ENCODE measurements at places on chromosomes 6 and 20.

DNA sequence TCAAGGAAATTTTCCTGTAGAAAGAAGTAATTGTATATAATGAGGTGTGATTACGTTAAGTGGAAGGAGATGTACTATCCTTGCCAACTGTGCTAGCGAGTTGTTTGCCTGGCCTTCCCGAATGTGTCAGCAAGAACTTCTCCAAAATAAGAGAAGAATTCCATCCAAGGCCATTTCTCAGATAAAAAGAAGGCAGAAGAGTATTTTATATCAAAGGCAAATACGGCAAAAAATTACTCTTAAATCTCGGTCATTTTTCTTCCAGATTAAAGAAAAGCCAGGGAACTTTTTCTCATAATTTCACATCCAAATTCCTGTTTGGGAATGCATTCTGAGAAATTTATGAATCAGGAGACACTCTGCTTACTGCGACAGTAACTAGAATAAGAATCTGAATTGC is 290.6 kb downstream of the CBLN4 start:
- DNase-seq = no peak

GRCh38 chr6:5084781-5085647 is at the start of gene PPP1R3G:
TSS of gene PPP1R3G (plus strand) at chr6:5085341. CDS start at chr6:5085486, 145 bp downstream.
- no peak for DNase-seq

DNA sequence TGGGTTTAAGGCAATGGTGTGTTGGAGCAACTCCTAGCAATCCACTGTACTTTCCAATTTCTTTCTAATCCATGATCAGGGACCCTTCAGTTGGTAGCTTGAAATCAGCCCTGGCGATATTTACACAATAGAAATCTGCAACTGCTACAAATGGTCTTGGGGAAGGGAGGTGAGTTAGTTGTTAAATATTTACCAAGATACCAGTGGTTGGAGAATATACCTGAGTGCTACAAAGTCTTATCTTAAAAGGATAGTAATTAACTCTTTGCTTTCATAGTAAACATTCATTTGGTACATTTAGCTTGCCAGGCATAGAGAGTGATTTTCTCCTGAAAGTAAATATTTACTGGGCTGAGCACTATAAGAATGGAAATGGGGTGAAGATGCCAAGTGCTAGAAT is 568.2 kb downstream of the BCKDHB start:
- no peak for DNase-seq

DNA sequence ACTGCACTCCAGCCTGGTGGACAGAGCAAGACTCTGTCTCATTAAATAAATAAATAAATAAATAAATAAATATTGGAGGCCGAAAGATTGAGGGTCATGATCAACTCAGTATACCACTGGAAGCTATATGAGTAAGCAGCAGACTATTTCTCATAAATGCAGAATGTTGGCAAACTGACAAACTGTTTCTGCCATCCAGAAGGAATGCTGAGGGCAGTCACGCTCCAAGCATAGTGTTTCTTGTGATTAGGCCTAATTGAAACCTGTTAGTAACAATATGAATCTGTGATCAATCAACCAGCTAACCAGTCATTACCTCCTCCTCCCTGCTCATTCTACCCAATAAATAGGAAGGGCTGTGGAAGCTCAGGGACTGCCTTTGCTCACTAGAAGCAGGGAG is 15.2 kb upstream of the KCNK15 start:
- DNase-seq = no peak

- no peak for DNase-seq
Measured at GRCh38 chr6:145963216-145964068, 716 bp downstream of the SHPRH start.

DNA sequence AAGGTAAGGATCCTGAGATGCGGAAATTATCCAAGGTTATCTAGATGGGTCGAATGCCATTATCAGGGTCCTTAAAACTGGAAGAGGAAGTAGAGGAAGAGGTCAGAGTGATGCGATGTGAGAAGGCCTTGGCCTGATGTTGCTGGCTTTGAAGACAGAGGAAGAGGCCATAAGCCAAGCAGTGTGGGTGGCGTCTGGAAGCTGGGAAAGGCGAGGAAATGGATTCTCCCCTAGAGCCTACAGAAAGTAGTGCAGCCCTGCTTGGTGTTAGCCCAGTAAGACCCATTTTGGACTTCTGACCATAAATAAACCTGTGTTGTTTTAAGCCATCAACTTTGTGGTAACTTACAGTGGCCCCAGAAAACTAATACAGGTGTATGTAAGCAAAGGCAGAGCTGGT is 2.0 kb downstream of the SRXN1 start:
- DNase-seq = no peak

DNA sequence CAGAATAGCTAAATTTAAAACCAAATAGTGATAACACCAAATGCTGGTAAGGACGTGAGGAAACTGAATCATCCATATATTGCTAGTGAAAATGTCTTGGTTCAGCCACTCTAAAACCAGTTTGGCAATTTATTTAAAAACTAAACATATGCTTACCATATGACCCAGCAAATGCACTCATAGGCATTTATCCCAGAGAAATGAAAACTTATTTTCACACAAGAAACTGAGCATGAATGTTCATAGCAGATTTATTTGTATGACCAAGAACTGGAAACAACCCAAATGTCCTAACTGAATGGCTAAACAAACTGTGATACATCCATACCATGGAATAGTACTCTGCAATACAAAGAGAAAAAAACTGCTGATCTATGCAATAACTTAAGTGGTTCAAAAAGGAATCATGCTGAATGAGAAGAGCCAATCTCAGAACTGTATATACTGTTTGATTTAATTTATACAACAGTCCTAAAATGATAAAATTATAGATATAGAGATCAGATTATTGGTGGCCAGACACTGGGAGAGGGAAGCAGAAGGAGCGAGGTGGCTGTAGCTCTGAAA is 115.6 kb upstream of the ADGRF1 start:
- no peak for DNase-seq

- DNase-seq = no peak
Measured at GRCh38 chr20:48952656-48953055, 31.1 kb downstream of the ARFGEF2 start.

DNA sequence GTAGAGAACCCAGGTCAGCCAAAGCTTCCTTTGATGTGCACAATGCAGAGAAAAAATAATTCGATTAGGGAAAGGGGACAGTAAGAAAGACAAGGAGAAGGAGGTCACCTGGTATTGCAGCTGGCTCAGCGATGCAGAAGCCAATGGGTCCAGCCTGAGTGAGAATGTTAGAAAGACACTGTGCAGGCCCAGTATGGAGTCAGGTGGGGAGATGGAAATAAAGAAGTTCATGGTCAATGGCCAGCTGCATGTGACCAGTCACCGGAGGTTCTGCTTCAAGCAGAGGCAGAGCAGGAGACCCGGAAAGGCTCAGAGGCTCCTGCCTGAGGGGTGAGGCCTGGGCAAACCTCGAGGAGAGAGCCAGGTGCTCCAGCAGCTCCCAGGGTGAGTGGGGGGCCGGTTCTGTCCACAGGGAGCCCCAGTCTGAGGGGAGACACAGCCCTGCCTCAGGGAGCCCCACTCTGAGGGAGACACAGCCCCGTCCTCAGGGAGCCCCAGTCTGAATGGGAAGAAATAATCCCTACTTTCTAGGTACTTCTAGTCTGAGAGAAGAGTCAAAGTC is 51.3 kb downstream of the LRFN2 start:
- no peak for DNase-seq

DNA sequence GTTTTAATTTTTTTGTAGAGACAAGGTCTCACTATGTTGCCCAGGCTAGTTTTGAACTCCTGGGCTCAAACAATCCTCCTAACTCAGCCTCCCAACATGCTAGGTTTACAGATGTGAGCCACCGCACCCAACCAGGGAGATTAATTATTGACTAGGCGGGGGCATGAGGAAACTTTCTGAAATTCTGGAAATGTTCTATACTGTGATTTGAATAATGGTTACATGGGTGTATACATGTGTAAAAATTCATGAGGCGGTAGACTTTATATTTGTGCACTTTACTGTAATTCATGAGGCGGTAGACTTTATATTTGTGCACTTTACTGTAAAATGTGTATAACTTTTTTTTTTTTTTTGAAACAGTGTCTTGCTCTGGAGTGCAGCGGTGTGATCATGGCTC is 147.2 kb downstream of the GRM4 start:
- no peak for DNase-seq

GRCh38 chr6:3855866-3856265 is 6.7 kb downstream of the FAM50B start:
- no peak for DNase-seq

DNA sequence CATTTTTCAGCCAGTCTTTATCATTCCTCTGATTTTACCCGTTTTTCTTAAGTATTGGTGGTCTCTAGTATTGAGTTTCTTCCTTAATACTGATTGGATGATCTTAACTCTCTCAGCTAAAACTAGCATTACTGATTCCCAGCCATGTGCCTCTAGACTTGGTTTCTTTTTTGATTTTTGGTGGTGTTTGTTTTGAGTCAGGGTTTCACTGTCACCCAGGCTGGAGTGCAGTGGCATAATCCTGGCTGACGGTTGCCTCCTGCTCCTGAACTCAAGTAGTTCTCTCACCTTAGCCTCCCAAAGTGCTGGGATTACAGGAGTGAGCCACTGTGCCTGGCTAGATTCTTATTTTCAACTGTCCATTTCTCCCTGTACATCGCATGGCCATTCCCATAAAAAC is 24.9 kb downstream of the DPPA5 start:
- no peak for DNase-seq

DNA sequence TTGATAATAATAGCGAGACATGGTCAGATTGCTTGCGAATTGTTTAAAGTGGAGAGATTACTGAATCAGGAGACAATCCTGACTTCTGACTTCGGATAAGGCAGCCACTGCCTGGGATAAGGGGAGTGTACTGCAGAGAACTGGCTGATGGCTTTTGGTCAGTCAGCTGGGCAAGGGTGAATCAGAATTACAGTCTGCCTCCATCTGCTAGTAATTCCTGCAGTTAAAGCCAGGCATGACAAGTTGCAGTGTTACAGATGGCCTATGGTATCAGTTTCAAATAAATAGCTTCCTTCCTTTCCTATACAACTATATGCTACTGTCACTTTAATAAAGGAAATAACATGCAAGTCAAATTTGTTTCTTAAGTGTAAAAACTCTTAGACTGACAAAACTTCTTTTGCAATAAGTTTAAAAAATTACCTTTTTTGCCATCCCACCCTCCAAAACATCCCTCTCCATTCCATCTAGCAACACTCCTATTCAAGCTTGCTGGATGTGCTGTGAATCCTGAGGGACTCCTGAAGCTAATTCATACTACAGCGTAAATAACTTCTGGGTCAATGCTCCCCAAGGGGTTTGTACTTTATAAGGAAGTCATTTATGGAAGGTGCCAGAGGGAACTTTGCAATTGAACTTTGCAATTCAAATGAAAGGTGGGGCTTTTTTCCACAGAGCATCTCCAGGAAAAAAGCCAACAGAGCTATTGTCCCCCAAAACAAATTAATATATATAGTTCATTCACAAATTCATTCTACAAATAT is 245.2 kb downstream of the ADGRB3 start:
- no peak for DNase-seq

DNA sequence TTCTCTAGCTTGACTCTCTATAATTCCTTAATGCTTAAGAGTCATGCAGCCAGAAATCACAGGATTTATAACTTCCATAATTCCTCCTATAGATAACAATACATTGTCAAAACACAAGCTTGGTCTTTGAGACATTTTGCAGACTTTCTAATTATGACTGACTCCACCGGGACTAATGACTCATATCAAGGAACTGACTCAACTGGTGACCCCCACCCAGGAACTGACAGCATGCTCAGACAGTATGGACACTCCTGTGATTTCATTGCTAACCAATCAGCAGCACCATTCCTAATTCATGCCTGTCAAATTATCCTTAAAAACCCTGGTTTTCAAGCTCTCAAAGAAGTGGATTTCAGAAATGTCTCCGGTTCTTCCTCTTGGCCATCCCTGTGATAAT is 670.5 kb upstream of the IMPG1 start:
- no peak for DNase-seq

DNA sequence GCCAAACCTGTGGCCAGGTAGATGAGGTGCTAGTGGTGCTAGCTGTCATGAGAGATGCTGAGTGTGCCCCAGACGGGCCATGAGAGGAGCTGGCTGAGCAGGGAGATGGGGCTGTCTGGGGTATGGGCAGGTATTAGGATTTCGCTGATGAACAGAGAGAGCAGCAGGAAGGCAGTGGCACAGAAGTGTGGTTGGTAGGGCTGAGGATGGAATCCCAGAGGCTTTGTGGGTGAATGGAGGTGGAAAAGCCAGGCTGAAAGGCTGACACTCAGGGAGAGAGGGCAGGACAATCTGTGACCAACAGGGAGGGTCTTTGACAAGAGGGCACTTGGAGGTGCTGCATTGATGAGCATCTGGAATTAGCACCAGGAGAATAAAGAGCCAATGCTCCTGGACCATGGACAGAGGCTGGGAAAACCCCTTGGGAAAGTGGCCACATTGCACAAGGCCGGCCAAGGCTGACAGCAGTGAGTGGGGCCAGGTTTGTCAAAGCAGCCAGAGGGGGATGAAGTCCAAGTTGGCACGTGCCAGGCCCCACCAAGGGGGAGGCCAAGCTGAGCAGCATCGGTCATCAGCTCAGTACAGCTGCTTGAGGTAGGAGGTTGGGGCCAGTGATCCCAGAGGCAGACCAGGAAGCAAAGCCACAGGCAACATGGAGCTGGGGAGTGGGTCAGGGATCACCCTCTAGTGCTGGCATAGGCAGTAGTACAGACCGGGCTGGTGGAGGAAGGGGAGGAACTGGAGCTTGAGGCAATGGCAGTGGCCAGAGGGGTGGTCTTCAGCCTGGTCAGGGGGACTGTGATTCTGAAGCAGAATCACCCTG is 19.7 kb upstream of the SGK2 start:
- no peak for DNase-seq

GRCh38 chr6:35370785-35371493 is 28.6 kb downstream of the PPARD start:
- peak; percentile 43 for DNase-seq

DNA sequence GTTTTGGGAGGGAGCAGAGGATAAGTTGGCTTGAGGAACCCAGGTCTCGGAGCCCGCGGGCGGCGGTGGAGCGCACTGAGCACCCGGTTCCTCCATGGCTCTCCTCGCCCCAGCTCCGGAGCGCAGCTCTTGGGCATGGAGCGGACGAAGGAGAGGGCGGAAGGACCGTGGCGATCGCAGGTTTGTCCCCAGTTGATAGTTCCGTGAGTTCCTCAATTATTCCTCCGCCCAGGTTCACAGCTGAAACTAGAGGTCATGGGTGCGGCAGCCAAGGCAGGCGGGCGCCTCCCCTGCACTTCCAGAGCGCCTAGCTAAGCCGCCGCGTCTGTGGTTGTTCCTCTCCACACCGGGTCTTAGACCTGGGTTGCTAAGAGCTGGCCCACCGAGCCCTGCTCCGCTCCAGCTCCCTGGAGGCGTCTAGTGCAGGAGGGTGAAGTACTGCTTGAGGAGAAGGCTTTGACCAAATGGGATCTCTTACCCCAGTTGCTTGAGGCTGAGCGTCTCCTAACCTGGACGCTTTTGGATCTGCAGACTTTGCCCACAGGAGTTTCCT is at the start of gene HTR1B:
TSS of gene HTR1B (minus strand) at position 184 of the 553 bp plus-strand sequence. CDS start at position 96, 88 bp downstream.
- DNase-seq = no peak

DNA sequence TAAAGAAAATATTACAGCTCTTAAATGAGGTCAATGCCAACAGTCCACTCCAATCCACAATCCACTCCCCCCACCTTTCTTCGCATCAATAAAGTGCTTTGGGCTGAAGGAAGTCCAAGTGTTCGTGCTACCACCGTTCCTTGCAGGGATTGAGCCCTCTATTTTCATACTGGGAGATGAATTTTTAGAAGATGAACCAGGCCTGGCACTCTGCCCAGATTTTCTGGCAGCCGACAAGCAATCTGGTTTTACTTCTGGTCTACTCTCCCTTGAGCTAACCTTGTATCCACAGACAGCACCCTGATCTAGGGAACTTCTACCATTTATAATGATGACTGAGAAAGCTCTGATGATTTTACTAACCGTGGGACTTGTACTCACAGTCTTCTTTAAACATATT is 72.3 kb downstream of the BTBD9 start:
- no peak for DNase-seq

GRCh38 chr20:53728359-53728758 is 134.7 kb upstream of the ZNF217 start:
- no peak for DNase-seq

Measured in GF-D8 (cell line).